ENCODE measurements at places on chromosomes 5 and 9.

GRCh38 chr9:108017671-108018070, 528.1 kb upstream of the KLF4 start:
- no peak for DNase-seq

DNA sequence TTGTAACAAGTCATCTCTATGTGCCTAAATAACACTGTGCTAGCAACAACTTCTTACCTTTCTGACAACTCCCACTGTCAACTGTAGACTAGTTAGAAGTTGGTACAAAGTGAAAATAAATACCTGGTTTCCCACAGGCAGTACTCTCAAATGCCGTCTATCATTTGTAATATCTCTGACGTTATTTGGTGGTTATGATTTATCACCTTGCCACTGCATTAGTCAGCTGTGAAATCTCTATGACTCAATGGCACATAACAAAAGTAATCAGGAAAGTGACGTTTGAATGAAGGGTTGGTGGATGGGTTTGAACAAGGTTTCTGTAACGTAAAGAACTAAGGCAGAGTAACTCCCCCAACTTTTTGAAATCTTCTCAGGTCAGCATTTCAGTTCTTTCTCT, 592.3 kb downstream of the MAT2B start:
- no peak for DNase-seq

DNA sequence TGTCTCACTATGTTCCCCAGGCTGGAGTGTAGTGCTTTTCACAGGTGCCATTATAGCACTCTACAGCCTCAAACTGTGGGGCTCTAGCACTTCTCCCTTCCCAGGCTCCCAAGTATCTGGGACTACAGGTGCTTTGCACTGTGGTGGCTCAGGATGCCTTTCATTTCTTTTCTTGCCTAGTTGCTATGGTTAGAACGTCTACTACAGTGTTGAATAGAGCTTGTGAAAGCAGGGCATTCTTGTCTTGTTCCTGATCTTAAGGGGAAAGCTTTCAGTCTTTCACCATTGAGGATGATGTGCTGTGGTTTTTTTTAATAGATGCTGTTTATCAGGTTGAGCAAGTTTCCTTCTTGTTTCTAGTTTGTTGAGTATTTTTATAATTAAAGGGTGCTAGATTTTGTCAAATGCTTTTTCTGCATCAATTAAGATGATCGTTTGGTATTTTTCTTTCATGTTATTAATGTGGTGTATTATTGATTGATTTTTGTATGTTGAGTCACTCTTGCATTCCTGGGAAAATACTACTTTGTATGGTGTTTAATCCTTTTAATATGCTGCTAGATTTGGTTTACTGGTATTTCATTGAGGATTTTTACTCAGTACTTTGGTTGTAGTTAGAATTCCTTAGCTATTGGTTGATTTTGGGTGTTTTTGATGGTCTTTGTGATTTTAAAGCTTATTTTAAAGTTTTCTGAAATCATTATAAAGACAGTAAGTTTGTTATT, 35.6 kb downstream of the GPBP1 start:
- no peak for DNase-seq

GRCh38 chr9:34493972-34494535, 28.7 kb downstream of the ENHO start:
- DNase-seq: no peak

All from stimulated activated CD4-positive, alpha-beta T cell treated with anti-CD3 and anti-CD28 coated beads, Interleukin-15, amount 100 ng/mL, for 1 hour (primary cell).